Caki2 (cell line): ENCODE measurements at places on chromosomes 3 and 15. TPM values are rescaled to one million over a fixed set of nuclear protein-coding genes. Genes with fewer than 3 reads are reported as not detected.

DNA sequence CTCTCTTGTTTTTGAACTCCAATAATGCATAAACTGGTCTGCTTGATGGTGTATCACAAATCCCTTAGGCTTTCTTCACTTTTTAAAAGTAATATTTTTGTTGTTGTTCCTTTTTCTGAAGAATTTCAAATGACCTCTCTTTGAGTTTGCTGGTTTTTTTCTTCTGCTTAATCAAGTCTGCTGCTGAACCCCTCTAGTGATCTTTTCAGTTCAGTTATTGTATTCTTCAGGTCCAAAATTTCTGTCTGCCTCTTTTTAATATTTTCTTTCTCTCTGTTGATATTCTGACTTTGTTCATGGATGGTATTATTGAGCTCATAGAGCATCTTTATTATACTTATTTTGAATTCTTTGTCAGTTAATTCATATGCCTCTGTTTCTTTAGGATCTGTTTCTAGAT is 21.8 kb upstream of the CEP152 start:
- DNase-seq = no peak

GRCh38 chr3:72748659-72749058 is 99.6 kb downstream of the SHQ1 start:
- DNase-seq = no peak

GRCh38 chr15:40115670-40116093 is 7.0 kb upstream of the BMF start:
- no peak for DNase-seq

DNA sequence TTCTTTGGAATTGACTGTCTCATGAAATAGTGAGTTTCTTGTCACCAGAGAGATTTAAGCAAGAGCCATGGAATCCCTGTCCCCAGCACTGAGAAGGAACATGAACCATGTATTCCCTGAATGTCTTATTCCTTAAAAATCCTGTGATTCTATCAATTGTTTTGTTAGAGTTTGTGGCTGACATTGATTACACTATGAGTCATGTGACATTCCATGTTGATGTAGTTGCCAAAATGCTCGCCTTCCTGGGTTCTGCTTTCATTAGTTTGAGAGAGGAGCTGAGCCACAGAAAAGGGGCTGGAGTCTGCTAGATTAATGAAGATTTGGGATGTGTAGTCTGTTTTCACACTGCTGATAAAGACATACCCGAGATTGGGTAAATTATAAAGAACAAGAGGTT is 294.9 kb upstream of the CTDSPL start:
- DNase-seq = no peak

DNA sequence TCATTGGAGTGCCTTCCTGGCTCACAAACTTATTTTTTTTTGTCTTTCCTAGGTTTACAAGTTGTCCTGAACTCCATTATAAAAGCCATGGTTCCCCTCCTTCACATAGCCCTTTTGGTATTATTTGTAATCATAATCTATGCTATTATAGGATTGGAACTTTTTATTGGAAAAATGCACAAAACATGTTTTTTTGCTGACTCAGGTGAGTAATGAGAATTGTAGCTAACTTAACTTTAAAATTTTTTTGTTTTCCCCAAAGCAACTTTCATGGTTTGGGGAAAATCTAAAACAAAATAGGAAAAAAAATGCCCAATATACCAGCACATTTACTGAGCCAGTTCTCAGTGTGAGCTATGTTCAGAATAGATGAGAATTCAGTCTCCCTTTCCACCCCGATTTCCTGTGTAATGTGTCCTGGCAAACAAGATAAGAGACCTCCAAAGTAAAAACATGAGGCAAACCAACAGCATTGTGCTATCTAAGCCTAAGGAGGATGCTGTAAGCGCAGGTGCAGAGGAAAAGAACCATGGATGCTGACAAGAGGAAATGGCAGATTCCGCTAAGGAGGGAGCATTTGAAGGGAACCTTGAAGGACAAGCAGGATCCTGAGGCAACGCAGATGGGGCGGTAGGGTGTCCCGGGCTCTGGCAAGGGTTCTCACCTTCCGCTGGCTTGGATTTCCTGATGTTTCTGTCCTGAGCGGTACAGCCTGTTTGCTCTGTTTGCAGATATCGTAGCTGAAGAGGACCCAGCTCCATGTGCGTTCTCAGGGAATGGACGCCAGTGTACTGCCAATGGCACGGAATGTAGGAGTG is 171.4 kb downstream of the CACNA1D start:
- DNase-seq = no peak

- no peak for DNase-seq
These were observed 406.2 kb downstream of the CNTN4 start for GRCh38 chr3:2504912-2505311.

- no peak for DNase-seq
These were observed 32.5 kb upstream of the TBL1XR1 start for GRCh38 chr3:177229791-177230190.

DNA sequence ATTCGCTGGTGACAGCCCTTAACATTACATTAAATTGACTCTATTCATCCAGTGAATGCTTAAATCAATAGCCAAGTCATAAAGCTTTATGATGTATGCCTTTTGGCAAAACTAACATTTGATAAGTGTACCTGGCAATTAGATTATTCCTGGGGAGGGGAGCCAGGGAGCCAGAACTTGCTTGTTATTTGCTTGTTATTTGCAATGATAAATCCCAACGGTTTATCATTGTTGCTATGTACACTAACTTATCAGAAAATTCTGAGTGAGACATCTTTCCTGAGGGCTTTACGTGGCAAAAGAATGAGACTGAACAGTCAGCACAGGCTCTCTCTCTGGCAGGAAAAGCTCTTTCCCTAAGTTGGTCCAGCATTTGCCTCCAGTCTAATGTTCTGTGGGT is 35.8 kb upstream of the FBN1 start:
- DNase-seq = no peak

DNA sequence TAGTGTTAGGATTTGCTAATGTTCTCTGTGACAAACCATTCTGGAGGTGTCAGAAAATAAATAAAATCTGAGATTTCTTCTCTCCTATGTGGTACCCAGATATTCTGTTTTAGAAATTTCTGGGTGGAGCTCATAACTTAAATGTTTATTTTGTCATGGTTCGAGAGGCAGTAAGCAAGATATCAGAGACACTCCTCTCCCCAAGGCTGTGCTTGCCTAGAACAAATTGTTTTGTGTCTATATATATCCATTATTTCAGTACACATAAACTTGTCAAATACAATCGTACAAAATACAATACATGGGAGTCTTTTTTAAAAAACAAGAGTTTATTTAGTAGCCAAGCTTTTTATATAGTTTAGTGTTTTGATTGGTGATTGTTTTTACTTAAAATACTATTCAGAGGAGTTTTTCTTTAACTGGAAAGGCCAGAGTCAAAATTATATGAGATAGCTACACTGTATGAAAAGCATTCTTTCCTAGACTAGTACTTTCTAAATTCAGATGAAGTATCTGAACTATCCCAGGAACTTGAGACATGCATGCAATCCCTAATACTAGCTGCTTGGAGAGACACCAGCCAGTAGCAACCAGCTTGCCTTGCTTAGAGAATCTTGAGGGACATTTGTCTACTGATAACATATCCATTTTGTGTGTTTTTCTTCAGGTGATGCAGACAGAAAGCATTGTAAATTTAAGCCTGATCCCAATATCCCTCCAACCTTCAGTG is 4.7 kb downstream of the EXOG start:
- DNase-seq = no peak

DNA sequence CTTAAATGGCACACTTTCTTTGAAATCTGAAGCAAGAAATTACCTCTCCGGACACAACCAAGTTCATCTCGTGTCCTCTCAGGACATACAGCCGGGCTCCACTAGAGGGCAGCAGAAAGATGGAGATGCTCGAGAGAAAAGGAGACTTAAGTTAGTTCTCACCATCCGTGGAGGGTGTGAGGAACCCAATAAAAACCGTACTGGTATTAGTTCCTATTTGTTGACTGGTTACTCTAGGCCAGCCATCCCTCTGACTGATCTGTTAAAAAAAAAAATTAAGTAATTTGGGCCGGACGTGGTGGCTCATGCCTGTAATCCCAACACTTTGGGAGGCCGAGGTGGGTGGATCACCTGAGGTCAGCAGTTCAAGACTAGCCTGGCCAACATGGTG is 7.9 kb upstream of the CYP11A1 start:
- peak; percentile 70 for DNase-seq

DNA sequence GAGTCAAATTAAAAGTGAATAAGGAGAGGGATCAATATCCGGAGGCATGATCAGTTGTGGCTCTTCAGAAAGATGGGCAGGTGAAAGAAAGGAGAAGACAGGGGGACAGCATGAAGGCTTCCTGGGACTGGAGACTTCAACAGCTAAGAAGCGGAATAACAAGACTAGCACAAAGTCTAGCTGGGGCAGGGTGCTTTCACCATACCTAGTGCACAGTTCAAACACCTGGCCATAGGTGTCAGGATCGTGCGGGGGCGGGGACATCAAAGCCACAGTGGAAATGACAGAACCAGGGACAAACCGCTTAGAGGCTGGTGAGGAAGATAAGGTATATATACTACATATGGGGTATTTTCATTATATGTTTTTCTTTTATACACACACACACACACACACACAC is 66.2 kb upstream of the FOXP1 start:
- no peak for DNase-seq

GRCh38 chr3:42764561-42765295 is 8.3 kb downstream of the CCDC13 start:
- DNase-seq = no peak

DNA sequence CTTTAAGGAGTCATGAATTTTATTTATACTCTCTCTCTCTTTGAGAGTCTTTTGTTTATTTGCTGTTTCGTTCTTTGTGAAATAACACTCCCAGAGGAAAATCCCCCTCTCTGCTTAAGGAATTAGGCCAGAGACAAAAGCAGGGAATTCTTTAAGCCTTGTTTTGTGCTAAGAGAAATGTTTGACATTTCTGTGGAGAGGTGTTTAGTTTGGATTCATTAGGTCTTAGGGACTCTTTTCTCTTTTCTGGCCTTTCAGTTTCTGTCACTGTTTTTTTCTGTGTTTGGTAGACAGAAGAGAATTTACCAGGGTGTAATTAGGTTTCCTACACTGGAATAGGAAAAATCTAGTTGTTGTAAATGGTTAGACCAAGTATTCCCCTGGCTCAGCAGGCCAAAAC is 241.8 kb upstream of the NR2F2 start:
- no peak for DNase-seq

GRCh38 chr15:72599855-72600464 is 54.5 kb upstream of the GOLGA6B start:
- DNase-seq = peak; percentile 30

DNA sequence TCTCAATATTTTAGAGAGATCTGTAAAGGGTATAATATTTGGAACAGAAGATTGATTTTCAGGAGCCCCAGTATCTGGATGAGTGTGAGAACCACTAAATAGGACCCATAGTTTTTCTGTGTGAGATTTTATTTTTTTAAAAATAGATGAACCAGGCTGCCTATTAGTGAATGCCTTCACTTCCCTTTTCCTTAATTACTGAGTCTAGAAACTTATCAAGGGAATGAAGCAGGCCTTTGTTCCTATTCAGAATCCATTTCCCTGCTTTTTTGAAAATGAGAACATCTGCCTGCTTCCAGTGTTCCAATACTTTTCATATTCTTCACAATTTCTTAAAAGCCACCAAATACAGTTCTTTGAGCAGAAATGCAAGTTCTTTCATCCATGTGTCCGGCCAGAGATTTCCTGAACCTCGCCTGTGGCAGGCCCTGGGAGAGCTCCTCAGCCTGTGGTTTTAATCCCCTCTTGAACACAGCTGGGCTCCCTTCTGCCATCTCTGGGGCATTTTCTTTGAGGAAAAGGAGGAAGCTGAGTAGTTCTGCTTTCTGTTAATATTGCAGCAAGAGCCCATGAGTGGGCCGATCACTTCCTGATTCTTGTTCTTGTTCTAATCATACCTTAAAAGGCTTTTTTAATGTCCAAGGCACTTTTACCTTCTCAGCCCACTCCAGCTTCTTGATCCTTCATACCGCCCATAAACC is 4.7 kb downstream of the EHD4 start:
- DNase-seq = no peak

DNA sequence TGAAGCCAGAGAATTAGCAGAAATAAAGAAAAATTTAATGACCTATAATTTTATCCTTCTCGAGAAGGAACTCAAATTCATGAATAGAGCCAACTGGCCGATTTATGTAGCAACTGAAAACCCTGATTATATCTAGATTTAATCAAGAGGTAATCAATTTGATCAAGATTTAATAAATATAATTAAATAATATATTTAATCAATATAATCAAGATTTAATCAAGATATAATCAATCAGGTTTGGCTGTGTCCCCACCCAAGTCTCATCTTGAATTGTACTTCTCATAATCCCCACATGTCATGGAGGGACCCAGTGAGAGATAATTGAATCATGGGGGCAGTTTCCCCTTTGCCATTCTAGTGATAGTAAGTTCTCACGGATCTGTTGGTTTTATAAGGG is 181.2 kb upstream of the CDIN1 start:
- no peak for DNase-seq

DNA sequence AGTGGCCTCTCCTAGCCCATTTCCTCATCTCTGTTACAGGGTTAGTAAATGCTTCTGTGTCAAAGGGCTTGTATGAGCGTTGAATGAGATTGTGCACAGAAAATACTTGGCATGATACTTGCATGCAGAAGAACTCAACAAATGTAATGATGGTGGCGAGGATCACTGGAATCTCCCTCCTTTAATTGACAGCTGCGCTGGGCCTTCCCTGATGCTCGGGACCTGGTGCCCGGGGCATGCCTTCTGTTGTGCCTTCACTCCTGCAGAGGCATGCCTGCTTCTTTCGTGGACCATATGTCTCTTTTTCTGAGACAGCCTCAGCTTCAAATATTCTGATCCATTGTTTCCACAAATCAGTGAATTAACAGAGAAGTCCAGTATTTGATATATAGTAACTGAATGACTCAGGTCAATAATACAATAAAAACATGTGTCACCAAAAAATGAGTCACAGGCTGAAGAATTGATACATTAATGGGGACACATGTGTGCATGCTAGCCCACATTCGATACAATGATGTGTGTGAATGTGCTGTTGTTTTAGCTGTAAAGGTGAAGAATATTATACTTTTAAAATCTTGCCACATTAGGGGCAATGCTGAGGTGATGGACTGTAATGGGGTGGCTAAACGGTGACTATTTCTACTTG is 243.3 kb upstream of the TBL1XR1 start:
- no peak for DNase-seq

GRCh38 chr3:46406788-46407611 is at the start of the genes CCR5AS and CCRL2:
Gene CCR5AS, minus strand, starts transcription at chr3:46407066.
Gene CCRL2, plus strand, starts transcription at chr3:46407259. Its CDS starts 821 bp downstream, at chr3:46408080.
- DNase-seq = no peak

Gene GOLGA6B
- total RNA-seq = not detected in 2 replicates

Gene DNAJC19
- 66.9 and 86.4 TPM in 2 replicates for total RNA-seq

Gene FEZF2
- not detected in 2 replicates for total RNA-seq

Gene NANOGP8
- total RNA-seq = not detected in 2 replicates

Gene PAQR9
- 0.03 TPM in 1 of 2 replicates, not detected in the other for total RNA-seq

Gene GPR156
- total RNA-seq = 0.93 TPM in 1 of 2 replicates, not detected in the other

Gene GPR149
- not detected in 2 replicates for total RNA-seq

Gene TTLL3
- 1.4 and 6.6 TPM in 2 replicates for total RNA-seq

Gene STX19
- not detected in 2 replicates for total RNA-seq

Gene DPPA2
- total RNA-seq = 0.51 TPM in 1 of 2 replicates, not detected in the other

Gene SYNPR
- not detected in 2 replicates for total RNA-seq

Gene IQCF5
- total RNA-seq = not detected in 2 replicates
